ENCODE measurements at places on chromosomes 6 and 20.

DNA sequence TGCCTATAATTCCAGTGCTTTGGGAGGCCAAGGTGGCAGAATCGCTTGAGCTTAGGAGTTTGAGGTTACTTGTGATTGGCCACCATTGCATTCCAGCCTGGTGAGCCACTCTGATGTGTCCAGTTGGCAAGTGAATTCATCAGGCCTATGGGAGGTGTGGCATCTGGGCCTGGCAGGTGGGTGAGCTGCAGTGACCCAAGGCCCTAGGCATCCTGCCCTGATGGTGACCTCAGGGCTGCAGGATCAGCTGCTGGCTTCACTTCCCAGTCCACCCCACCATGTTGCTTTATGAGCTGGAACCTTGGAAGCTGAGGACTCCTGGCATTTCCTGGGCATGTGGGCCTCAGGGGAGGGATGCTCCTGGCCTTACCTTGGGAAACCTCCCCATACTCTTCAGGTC is 20.5 kb downstream of the RSPH9 start:
- DNase-seq: no peak

DNA sequence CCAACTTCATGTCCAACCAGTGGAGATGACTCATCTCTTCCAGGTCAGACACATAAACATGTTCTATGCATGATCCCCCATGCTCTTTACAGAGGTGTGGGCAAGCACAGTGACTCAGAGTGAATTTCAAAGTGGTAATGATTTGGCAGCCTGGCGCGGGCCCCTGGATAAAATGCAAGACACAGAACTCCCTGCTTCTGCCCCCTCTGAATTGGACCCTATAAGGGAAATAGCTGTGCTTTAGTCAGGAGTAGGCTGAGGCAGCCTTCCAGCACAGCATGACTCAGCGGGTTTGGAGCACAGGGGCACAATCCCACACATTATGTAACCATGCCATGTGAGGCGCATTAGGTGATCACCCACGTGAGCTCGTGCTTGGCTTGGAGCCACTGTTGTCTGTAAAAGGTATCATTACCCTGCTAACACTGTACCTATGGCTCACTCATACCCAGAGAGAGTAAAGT is 127.4 kb downstream of the C6orf118 start:
- DNase-seq: no peak

DNA sequence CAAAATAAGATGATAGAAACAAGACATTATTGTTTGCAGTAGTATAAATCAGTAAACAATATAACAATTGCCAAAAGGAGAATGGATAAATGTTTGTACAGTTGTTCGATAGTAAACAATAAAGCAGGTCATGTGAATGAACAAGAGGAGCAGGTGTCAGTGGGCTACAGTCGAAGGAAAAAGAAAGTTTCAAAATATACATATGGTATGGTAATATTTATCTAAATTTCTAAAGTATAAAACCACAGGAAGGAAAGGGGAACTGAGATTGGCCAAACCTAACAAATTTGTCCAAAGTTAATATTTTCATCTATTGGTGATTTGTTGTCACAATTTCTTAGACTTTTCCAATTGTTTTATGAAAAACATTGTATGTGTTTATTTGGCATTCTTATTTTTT is 110.9 kb downstream of the SH3BGRL2 start:
- DNase-seq: no peak

DNA sequence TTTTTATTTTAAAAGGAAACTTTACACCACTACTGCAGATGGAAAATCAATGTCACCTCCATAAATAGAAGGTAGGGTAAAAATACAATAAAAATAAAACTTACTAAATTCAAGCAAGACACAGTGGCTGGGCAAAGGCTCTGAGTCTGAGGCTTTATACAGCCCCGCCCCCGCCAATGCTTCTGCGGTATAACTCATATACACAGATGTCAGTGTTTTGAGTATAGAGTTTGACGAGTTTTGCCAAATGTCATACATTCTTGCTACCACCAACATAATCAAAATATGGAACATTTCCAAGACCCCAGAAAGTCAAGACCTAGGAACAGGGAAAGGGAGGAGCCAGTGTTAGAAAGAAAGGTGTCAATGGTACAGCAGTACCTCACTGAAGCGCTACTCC is 12.8 kb downstream of the NFATC2 start:
- no peak for DNase-seq

GRCh38 chr20:47749339-47749738 is 35.9 kb downstream of the SULF2 start:
- DNase-seq: no peak

DNA sequence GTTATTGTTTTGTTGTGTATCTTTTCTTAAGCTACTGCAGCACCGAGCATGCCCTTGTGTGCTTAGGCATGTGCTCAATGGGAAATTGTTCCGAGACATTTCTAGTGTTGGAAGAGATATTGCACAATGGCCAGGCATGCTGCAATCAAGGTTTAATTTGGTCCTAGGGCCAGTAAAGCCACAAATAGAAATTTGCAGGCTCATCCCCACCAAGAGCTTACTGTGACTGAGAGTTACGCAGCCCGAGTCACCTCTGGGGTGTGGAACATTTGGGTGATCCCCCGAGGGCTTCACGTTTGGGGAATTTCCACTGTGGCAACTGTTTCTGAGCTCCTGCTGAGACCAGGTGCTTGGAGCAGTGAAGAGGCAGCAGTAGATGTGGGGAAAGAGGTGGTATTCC is 65.8 kb downstream of the ADTRP start:
- DNase-seq: no peak

DNA sequence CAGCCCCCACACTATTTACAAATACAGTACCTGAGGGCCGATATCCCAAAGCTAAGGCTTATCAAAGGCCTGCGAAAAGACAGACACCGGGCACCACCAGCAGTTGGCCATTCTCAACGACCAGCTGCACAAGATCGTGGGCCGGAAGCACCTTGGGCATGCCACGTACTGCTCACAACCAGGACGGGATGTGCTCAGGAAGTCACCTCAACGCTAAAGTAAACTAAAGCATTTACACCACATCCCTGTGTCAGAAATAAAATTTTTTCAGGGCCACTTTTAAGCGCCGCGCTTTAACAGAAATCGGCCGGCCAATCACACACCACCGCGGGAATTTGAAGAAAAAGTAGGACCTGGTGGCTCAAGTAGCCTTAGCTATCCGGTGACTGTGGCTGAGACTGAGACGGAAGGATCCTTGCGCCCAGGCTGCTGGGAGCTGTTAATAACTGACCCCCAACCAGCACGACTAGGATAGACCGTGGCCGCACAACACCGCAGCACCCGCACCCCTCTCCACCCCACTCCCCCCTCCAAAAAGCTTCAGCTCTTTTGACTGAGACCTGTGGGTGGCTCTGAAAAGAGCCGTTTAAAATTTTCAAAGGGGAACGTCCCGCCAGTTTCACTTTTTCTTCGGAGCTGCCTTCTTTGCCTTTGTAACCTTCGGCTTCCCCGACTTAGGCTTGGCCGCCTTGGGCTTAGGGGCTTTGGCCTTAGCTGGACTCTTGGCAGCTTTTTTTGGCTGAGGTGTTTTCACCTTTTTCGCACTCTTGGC is 131.2 kb upstream of the BTN3A2 start:
- DNase-seq: no peak

- DNase-seq: no peak
These were observed 23.7 kb downstream of the PEX7 start for GRCh38 chr6:136846046-136846445.

DNA sequence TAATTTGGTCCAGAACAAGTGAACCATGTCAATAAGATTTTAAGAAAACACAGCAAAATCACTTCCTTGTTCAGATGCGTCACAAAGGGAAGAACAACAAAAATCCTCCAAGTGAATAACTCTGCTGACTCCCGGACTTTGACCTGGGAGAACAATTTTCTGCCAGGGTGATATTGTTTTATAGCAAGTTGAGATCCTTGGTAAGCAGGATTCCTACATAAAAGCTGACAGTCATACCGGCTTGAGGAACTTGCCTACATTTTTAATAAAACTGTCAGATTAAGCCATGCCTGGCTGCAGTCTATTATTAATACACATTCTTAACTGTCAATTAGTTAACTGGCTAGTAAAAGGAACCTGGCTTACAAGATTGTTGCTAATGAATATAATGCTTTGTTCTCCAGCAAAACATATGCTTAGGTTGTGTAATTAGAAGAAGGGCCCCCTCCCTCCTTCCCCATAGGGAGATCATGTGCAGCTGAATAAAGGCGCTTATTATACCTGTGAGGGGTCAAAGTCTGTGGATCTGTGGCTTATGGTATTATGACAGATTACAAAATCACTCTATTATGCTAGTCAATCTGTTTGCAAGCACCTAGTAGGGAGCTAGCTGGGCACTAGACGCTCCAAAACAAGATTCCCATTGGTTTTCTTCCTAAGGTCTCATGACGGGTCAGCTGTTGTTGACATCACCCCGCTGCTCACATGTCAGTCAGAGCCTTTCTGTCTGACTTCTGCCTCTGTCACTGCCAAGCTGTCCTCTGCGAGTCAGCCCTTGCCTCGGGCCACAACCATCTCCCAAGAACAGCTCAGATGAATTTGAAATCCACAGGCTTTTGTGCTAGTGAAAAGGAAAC is 44.6 kb upstream of the SEC63 start:
- no peak for DNase-seq

DNA sequence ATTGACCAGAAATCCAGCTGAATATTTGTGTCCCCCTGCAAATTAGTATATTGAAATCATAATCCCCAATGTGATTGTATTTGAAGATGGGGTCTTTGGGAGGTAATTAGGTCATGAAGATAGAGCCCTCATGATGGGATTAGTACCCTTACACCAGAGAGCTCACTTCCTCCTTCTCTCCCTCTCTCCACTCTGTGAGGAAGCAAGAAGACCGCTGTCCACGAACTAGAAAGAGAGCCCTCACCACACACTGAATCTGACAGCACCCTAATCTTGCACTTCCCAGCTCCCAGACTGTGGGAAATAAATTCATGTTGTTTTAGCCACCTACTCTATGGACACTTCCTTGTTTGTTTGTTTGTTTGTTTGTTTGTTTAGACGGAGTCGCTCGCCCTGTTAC is 11.9 kb upstream of the PLAGL1 start:
- no peak for DNase-seq

- no peak for DNase-seq
These were observed 736.1 kb downstream of the DOK5 start for GRCh38 chr20:55211481-55211880.

DNA sequence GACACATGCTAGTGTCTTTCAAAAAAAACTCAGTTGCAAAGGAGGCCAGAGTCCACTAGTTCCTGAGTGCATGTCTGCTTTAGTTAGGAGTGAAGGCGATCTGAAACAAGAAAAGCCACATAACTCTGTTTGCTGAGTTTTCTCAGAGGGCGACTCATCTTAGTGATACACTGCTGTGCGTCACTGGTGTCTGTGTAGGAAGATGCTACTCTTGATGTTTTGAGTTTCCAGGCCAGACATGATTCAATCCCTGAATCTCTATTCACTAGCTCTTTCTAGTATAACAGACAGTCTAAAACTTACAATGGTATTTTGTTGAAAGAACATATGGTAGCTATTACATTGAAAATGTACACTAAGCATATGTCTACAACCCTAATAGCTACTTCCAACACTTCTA is 60.9 kb downstream of the GFRAL start:
- no peak for DNase-seq

DNA sequence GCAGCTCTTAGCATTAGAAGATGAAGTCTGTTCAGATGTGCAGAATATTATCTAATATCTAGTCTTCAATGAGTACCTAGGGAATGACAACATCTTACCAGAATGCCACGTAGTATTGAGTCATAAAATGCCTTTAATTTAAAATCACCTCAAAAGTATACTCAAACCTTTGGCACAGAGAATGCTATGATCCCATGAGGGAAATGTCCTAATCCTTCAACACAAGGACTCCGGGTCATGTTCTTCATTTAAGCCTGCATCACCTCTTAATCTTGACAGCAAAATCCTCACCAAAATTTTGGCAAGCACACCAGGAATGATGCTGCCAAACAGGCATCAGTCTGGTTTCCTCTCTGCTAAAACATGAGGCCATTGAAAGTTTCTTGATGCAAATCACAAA is 23.6 kb upstream of the MARCKS start:
- DNase-seq: no peak

GRCh38 chr6:19999319-20000191 is 162.4 kb downstream of the ID4 start:
- DNase-seq: no peak

- no peak for DNase-seq
These were observed 40.8 kb downstream of the SLC22A2 start for GRCh38 chr6:160217863-160218262.

- no peak for DNase-seq
These were observed 306.6 kb downstream of the FARS2 start for GRCh38 chr6:5567890-5568289.

DNA sequence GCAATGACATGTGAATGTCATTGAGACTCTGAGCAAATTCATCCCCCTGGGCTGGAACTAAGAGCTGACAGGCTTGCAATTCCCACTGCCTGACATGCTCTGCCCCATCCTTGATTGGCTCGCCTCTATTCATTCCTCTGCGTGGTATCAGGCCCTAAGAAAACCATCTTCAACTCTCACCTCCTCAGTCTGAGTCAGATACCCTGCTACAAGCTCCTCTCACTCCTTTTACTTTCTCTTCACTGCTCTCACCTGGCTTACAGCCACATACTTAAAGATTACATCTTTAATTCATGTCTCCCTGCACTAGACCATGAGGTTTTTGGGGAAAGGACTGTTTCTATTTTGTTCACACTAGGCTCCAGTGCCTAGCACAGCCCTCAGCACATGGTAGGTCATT is 131.6 kb downstream of the KIF6 start:
- no peak for DNase-seq

GRCh38 chr6:117477988-117478852 is 4.3 kb upstream of the DCBLD1 start:
- DNase-seq: no peak

DNA sequence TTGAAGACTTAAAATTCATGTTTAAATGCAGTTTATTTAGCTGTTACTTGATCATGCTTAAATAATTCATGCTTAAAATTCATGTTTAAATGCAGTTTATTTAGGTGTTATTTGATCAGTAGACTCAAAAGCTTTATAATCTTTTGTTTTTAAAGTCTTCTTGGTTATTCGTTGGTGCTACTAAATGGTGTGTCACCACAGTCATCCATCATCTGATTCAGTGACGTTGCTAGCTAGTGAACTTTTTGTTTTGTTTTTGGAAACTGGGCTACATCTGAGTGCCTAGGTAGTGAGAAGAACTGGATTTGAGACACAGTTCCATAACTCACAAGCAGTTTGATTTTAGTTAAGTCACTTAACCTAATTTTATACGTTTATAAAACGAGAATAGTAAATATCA is 20.9 kb downstream of the SCAF8 start:
- no peak for DNase-seq

DNA sequence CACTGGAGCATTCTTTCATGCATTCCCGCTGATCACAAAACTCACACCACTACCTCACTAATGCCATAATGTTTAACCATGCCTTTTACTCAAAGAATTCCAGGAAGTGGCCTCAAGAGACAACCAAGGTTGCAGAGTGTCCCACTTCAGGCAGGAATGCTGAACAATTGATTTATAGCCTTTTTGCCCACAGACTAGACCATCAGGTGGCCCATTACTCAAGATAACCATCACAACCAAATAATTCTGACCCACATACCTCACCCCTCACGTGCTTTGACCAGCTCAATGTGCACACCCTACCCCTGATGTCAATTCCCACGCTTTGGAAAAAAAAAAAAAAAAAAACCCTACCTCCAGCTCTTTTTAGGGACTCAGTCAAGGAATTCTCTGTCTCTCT is 220.6 kb upstream of the UFL1 start:
- no peak for DNase-seq

GRCh38 chr6:31728767-31729514 is at the start of gene DDAH2:
DDAH2 (minus strand) TSS chr6:31729299; CDS start chr6:31729161, 138 bp downstream.
- DNase-seq: no peak

- no peak for DNase-seq
These were observed 100.7 kb upstream of the HMGN3 start for GRCh38 chr6:79335133-79335674.

All from cerebellar nuclear complex (tissue), 1 donor.